ENCODE measurements at places on chromosomes 6 and 20.

DNA sequence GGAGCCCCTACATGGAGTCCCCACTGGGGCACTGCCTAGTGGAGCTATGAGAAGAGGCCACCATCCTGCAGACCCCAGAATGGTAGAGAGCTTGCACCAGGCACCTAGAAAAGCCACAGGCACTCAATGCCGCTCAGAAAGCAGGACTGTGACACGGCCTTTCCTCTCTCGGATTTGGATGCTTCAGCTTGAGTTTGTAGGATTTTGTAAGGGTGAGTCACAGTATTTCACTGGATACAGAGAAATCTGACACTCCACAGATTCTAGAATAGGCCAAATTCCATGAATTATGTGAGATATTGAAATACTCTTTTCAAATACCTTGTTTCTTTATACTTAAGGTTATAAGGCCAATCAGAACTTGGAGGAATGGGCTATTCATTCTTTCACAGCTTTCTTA, 424.5 kb downstream of the HTR1B start:
- no peak for DNase-seq

DNA sequence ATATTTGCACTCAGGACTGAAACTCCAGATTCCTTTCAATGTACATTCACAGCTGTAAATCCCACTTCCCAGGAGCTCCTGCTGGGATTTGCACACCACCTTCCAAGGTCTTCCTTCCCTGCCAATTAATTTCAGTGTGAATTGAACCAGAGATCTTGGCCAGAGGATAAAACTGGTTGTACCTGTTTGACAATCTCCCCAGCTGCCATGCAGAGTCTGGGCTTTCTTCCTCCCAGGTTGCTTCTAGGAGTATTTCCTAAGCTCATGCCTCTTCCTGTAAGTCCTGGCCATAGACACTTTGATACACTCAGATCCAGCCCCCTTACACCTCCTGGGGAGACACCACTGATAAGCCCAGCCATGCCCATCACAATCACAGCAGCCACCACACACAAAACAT, 15.6 kb downstream of the MAFB start:
- no peak for DNase-seq

DNA sequence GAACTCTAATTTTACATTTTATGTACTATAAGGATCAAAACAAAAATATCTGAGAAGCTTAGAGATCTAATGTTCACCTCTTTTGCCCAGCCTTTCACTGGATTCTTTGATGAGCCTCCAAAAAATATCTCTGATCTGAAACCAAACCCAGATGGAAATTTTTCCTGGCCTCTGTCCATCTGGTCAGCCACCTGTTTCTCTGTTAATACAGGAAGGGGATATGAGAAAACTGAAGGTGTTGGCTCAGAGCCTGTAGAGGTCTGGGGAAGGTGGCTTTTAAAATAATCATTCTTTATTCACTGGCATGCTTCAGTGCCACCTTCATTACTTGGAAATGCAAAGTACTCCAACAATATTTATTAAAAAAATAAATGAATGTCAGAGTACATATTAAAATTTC, 8.5 kb upstream of the MCM3 start:
- DNase-seq = no peak

DNA sequence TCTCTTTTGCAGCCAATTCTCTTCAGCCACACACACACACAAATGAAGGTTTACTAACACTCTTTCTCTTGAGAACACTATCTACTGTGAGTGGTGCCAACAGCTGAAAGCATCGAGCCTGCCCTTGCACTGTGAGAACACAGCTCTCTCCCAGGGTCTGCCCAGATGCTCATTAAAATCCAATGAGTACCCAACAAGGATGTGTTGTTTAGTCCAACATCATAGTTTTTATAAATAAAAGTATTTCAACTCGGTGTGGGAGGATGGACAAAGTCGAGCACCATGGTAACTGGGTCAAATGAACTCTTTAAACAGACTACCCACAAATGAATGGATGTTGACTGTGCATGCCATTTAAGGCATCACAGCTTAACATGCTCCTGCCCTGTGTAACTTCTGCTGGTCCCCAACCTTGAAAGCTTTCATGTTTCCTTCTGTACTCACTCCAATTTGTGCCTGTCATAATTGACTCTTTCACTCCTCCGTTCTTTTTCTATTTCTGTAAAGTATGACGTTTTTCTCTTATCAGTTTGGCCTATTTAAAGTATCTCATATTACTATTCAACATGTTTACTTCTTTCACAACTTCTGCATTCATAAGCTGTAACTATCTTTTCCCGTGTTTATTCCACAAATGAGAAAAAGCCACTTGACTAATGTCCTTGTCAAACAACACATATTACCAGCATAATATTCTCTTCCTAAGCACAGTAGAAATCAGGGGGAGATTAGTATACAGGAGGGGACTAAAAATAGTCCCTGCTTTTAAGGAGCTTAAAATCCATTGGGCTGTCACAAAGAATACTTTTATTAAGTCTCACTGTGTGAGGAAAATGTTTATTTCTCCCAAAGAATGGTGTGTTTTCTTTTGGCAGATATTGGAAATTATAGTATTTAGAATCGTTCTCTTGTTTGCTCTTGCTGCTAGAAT, 215.4 kb downstream of the RFPL4B start:
- DNase-seq = peak; percentile 51

- DNase-seq = no peak
Measured at GRCh38 chr6:141169419-141169818, 963.3 kb upstream of the GJE1 start.

DNA sequence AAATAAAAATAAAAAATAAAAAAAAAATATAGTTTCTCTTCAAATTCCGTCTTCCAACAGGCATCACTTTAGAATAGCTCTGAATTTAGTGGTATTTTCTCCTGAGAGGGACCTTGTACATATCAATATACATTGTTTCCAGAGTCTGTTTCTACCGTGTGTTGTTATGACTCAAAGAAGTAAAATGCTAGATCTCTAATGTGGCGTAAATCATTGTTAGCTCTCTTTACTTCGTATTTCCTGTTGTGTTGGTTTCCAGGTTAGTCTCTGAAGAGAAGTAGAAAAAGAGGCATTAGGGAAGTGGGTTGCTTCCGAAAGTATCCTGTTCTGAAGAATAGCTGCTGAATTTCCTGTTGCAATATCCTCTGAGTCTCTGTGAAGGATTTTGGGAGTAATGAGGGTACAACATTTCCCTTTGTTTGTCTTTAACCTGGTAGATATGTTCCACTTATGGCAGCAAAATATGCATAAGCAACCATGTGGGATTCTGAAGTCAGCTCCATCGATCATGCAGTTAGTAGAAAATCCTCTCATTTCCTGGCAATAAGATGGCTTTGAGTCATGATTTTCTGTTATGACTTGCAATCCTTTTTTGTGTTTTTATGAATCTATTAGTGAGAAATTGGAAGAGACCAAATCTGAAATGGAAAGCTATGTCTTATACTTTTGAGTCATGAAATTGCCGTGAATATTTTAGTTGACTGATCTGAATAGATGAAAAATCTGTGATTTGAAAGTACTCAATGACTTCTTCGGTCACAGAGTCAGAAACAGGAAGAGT, 42.0 kb upstream of the MCHR2 start:
- no peak for DNase-seq

GRCh38 chr6:15207923-15208322, 37.9 kb upstream of the JARID2 start:
- no peak for DNase-seq

DNA sequence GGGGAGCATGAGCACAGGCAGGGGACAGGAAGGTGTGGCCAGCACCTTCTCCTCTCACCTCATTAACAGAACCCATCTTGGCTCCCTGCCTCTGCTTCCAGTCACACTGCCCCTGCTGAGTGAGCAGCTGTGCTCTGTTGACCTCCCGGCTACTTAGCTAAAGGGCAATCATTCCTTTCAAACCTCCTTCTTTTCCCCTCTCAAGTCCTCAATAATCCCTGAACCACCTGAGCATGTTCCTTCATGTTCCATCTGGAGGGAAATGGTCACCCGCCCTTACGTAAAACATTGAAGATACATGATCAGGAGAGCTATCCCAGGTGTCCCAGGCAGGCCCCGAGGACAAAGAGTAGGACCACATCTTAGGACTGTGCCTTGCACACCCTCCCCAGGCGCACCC, 21.7 kb upstream of the MRPS10 start:
- no peak for DNase-seq

DNA sequence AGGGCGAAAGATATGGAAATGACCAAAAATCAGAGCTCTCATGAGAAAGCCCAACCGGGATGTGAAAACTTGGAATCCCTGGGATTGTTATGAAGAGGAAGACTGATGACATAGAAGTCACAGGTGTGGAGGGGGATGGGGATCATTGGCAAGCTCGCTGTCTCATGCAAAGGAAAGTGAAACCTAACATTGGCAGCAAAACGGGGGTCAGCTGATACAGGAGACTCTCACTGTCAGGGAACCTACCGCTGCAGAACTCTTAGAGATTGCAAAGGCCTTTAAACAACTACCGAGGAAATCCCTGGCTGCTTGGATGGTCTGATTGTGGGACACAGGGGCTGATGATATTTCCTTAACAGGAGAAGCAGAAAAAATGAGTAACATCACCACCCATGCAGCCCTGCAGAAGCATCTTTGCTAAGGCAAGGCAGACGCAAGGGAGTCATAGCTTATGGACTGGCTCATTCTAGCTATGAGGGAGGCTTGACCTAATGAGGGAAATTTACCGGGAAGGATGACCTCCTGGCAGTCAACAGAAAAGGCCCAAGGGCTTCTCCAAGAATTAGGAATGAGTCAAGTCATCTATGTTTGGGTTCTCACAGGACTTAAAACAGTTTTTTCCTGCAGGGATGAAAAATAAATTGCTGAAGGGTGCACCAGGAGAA, 7.0 kb downstream of the MUC21 start:
- no peak for DNase-seq

DNA sequence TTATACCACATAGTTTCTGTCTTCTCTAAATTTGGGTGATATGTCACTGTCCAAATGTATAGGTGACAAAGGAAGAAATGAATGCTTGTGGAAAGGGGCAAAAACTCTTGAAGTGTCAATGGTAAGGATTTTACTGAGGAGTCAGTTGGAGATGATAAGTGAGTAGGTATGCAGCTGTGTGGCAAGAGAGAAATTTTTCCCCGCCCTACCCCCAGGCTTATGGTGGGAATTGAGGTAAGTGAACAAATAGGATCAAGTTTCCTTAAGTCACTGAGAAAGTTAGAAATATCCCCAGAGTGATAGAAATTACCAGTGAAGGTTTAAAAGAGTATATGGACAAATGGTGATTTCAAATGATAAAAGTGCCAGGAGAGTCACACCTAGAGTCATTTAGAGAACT, 11.8 kb downstream of the DSE start:
- no peak for DNase-seq

GRCh38 chr6:87897013-87897412, 150.6 kb upstream of the SPACA1 start:
- no peak for DNase-seq

DNA sequence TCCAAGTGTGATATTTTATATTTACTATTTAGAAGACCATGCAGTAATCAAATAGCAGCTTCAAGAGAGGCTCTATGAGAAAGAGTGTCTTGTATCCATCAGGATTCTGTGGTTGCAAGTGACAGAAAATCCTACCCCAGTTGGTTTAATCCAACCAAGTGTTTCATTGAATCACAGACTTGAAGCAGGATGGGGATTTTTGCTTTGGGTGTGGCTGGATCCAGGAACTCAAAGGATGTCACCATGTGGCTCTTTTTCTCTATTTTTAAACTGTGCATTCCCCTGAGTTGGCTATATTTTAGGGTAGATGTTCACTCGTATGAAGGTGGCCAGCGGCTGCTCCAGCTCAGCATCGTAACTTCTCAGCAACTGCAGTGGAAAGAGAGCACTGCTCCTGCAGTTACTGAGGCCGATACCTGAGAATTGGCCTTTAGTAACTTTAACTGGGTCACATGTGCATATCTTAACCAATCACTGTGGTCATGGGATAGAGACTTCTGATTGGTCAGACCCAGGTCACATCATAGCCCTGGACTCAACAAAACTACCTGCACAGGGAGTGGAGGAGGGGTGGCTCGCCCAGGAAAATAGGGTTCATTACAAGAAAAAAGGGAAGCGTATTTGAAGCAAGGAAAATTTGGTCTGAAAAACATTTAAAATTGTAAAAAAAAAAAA, 396.1 kb upstream of the SULF2 start:
- no peak for DNase-seq

DNA sequence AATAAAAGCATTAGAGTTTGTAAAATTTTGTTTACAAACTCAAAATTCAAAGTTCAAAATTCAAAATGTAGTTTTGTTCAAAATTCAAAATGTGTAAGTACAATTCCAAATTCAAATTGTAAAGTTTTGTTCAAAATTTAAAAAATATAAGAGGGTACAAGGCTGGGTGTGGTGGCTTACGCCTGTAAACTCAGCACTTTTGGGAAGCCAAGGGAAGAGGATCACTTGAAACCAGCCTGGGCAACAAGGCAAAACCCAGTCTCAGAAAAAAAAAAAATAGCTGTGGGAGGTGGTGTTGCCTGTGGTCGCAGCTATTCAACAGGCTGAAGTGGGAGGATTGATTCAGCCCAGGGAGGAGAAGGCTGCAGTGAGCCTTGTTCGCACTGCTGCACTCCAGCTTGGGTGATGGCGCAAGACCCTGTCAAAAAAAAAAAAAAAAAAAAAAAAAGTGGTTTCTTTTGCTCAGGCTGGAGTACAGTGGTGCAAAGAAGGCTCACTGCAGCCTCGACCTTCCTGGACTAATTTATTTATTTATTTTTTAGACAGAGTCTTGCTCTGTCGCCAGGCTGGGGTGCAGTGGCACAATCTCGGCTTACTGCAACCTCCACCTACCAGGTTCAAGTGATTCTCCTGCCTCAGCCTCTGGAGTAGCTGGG, 5.4 kb upstream of the ZBTB12 start:
- DNase-seq = no peak

DNA sequence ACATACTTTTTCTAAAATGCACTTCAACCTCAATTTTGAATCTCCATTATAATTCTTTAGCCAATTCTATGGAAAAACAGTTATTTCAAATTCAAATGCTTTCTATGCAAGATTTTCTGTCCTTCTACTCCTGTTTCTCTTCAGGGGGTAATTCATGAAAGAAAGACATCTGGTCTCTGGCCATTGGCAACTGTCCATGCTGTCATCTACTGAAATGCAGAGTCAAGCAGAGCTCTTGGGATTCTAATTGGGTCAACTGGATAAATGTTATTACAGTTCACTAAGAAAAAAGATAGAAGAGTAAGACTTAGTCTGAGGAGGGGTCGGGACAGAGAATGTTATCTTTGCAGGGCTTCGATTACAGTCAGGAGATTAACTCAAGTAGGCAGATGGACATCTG, 22.0 kb upstream of the BMP5 start:
- DNase-seq = no peak

- DNase-seq = no peak
Measured at GRCh38 chr20:44692932-44693480, 22.2 kb upstream of the CCN5 start.

DNA sequence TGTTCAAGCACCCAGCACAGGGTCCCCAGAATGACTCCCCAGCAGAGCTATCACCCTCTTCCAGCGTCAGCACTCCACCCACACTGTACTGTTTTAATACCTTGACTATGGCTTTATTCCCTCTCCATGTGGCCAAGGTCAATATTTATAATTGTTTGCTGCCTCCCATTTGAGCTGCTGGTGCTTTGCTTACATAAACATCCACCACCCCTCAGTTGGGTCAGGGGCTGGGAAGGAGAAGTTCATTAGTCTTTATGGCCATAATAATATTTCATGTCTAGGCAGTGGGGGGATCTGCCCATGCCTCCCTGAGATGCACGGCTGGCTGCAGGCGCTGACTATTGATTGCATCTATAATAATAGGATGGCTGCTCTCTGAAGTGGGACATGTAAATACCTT, 41.8 kb upstream of the SAYSD1 start:
- DNase-seq = no peak

- DNase-seq = no peak
Measured at GRCh38 chr6:22106451-22106850, 190.4 kb downstream of the PRL start.

- DNase-seq = peak; percentile 26
Measured at GRCh38 chr6:116682334-116682712, 1.3 kb downstream of the KPNA5 start.

Data from putamen (tissue), 1 donor.